Astrocyte of the spinal cord (primary cell): ENCODE measurements at places on chromosomes 6 and 20.

- DNase-seq = no peak
Observed at GRCh38 chr6:83341765-83342164, 89.1 kb downstream of the ME1 start.

- peak; percentile 61 for DNase-seq
Observed at GRCh38 chr6:134421501-134421900, 103.6 kb upstream of the SGK1 start.

DNA sequence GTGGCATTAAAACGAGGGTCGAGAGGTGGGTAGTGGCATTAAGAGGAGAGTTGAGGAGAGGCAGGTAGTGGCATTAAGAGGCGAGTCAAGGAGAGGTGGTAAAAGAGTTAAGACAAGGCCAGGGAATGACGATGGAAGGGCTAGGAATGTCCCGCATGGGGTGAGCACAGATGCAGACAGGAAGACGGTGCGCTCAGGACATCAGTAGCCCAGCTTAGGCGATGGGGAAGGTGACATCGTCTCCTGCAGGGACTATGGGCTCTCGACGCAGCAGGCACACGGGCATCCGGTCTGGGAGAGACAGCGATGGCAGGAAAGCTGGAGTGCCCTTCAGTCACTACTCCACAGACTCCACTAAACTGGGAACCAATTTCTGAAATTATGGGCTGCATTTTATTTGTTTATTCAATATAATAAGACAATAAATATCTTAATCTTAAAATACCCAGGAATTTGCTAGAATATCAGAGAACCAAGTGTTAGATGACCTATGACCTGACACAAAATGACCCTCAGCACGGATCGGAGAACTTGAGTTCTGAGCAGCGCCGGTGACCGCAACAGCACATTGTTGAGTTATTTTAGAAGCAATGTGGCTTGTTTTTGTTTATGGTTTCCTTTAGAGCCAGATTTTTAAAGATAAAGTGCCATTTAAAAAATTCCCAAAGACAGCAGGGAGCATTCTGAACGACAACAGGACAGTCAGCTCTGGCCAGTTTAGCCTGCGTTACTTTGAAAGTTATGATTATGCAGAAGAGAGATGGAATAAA is 177.7 kb downstream of the SMOC2 start:
- DNase-seq = no peak

- DNase-seq = no peak
Observed at GRCh38 chr20:2301164-2301622, 5.4 kb downstream of the TGM3 start.

- DNase-seq = no peak
Observed at GRCh38 chr6:88695937-88696336, 267.5 kb downstream of the RNGTT start.

- no peak for DNase-seq
Observed at GRCh38 chr20:24742436-24742835, 206.6 kb upstream of the CST7 start.

DNA sequence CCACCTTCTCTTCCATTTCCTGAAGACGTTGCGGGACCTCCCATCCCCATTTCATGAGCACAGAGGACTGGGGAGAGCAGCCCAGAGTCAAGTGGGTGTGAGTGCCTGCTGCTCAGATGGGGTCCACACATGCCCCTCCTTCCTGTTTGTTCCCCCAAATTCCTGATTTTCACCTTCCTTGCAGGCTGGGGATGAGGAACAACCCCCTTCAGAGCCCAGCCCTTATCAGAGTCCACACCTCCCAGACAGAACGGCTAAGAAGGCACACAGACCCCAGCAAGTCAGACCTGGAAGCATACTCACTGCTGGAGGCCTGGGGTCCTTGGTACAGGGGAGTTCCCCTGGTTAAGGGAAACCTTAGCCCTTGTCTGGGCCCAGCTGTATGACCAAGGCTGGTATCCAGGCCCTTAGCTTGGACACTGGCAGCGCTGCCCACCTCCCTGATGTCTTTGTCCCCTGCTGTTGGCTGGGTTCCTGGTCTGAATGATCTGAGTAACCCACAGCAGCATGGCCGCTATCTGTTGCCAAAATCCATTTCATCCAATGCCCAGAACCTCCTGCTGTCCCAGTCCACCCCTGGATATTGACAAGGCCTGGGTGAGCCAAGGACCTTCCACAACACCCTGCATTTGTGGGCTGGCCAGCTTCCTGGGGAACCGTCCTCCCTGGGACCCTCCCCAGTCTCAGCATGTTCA is 230.9 kb downstream of the SYNDIG1 start:
- DNase-seq = no peak

GRCh38 chr6:107392069-107392468 is 67.3 kb downstream of the PDSS2 start:
- DNase-seq = no peak

- DNase-seq = no peak
Observed at GRCh38 chr6:98777762-98778161, 56.6 kb upstream of the POU3F2 start.

DNA sequence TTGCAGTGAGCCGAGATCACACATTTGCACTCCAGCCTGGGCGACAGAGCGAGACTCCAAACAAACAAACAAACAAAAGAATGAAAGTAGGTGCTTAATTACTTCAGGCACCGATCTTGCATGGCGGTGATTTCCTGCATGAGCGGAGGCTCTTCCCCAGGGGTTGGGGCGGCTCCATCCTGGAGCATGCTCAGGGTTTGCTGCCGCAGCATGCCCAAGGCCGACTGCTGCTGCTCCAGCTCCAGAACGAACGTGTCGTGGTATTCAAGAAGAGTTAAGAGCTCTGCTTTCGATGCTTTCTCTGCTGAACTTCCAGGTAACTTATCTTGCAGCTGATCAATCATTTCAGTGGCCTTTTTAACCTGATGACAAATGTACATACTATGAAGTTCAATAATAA is 313.8 kb downstream of the SYNE1 start:
- DNase-seq = no peak

GRCh38 chr6:10381830-10382208 is 33.1 kb downstream of the TFAP2A start:
- no peak for DNase-seq

- DNase-seq = peak; percentile 22
Observed at GRCh38 chr6:151425561-151425960, 26.4 kb downstream of the RMND1 start.

GRCh38 chr20:4047614-4048013 is 32.3 kb upstream of the RNF24 start:
- DNase-seq = no peak

- DNase-seq = no peak
Observed at GRCh38 chr6:13848522-13849150, 34.3 kb upstream of the MCUR1 start.

GRCh38 chr6:130359736-130360135 is 6.1 kb upstream of the TMEM200A start:
- no peak for DNase-seq

DNA sequence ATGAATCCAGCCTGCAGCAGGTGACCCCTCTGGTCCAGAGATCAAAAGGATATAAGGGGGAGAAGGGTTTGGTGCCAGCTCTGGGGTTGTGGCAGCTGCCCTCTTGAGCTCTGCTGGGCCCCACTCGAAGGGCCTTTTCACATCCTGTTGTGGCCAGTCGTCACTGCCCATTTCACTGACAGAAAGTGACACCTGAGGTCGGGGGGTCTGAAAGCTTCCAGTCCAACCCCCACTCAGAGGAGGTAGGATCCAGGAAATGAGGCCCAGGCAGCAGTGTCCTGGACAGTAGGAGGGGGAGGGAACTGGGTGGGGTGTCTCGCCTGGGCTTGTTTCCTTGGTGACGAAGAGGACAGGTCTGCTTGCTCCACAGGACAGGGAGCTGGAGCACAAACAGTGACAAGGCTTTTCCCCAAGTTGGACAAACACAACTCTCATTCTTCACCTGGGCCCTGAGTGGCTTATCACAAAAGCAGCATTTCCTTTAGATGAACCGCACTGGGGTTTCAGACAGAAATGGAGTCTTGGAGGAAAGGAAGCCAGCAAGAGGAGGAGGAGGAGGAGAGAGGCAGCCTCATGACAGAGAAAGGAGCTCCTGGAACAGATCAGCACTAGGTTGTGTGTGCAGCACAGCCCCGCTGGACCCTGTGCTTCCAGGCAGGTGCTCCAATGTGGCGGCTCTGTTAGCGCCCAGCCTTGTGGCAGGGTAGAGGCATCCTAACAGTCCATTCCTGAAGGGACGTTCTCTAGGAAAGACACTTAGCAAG is 11.0 kb downstream of the FRS3 start:
- no peak for DNase-seq

- no peak for DNase-seq
Observed at GRCh38 chr6:14091339-14091978, 26.1 kb upstream of the CD83 start.

DNA sequence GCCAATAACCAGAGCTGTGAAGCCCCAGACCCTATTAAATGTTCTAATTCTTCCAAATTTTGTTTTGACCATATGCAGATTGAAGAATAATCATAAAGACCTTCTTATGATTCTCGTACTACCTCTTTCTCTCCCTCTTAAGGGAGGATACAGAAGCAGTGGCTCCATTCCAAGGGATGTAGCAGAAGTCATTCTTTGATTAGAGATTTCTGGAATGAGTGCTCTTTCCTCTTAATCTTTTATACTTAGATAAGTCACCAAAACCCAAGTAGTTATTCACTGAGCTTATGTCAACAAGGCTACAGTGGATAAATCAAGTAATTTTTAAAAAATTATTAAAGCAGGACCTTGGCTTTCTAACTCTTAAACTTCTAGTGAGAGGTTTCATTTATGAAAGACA is 266.0 kb upstream of the STXBP5 start:
- no peak for DNase-seq

DNA sequence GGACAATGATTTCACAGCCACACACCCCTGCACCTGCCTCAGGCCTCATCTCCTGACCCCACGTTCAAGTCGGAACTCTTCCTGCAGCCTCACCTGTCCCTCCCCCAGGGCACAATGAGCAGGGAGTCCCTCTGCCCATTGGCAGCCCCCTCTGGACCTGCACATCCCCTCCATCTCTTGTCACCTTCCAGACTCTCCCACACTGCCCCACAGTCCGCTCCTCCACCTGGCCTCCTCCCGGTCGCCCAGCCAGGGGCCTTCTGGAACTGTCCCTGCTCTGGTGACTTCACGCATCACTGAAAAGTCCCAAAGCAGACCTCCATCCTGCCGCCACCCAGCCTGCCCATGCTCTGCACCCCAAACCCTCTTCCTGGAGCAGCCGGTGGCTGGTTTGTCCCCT is 4.7 kb downstream of the CTSZ start:
- no peak for DNase-seq

- peak; percentile 18 for DNase-seq
Observed at GRCh38 chr20:54550776-54551396, 75.5 kb downstream of the DOK5 start.

DNA sequence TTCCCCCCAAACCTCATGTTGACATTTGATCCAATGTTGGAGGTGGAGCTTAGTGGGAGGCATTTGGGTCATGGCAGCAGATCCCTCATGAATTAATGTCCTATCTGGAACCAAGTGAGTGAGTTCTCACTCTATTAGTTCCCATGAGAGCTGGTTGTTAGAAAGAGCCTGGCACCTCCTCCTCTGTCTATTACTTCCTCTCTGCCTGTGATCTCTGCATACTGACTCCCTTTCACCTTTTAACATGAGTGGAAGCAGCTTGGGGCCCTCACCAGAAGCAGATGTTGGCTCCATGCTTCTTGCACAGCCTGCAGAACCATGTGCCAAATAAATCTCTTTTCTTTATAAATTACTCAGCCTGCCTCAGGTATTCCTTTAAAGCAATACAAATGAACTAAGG is 127.3 kb upstream of the RALGAPA2 start:
- no peak for DNase-seq

DNA sequence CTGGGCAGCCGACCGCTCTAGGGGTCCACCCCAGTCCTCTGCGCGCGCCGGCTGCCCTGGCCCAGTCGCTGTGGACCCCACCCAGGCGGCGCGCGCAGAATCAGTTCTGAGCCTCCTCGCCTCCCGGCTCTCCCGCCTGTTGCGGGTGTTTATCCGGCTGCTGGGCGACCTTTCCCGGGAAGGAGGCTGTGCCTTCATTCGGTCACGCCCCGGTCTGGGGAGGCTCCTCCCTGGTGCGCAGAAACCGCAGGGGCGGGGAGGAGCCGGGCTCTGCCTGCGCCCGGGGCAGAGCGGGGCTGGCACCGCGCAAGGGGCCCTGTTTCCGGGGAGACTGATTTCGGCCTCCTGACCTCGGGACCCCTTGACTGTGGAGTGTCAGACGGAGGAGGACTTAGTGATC is 80.8 kb upstream of the EYS start:
- DNase-seq = no peak

DNA sequence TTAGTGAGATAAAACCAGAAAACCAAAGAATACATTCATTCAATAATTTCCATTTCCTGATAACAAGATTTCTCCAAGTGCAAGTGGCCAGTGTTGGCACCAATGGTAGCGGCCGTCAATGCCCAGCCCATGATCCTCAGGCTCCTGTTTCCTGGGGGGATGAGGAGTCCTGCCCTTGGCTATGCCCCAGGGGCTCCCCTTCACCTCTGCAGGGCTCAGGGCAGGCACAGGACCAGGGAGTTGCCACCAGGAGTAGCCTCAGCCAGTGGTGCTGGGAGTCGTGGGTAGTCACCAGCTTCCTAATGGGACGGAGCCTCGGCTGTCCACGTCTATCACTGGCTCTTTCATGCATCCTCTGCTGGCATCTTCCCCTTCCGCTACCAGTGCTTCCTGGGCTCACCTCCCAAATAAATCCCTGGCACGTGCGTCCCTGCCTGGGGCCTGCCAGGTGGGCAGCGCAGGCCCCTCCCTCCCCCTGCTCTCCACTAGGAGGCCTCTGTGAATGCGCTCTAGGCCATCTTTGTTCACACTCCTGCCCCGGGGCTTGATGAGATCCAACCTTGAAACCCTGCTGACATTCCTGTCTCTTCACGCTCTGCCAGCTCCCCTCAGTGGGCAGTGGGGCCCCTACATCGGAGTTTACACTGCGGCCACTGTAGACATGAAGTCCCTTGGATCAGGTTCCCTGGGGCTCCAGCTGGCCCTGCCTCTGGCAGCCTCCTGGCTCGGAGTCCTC is 215.7 kb downstream of the SYNDIG1 start:
- no peak for DNase-seq

DNA sequence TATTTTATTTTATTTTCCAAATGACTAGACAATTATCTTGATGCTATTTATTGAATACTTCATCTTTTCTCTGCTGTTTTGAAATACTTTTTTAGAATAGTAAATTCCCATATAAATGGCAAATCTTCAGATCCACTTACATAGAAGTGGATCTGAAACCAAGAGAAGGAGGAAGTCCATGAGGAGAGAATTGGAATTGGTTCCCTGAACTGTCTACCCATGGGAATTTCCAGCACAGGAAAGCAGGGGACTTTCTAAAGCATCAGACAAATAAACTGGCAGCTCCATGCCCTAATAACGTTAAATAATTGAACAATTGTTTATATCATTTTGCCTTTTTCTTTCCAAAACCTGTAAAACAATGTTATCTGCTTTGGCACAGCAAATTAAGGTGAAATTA is 47.1 kb upstream of the PNRC1 start:
- no peak for DNase-seq

- no peak for DNase-seq
Observed at GRCh38 chr6:101391772-101392585, 1.5 kb upstream of the GRIK2 start.

DNA sequence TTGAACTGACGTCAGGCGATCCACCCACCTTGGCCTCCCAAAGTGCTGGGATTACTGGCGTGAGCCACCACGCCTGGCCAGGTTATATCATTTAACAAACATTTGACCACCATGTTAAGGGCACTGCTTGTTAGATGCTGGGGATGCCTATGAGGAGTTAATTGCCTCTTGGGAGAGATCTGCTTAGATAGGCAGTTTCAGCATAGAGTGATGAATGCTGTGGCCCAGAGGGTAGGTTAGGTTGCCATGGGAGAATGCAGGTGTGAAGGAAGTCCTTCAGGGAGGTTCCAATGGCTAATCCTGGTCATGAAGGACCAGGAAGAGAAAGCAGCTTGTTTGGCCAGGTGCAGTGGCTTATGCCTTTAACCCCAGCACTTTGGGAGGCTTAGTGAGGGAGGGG is 17.0 kb downstream of the PHF20 start:
- DNase-seq = no peak
